ENCODE measurements at places on chromosomes 6 and 20.

GRCh38 chr20:40037511-40037910, 651.5 kb downstream of the MAFB start:
- no peak for DNase-seq

GRCh38 chr20:62595491-62595890, 46.8 kb upstream of the SLCO4A1 start:
- DNase-seq: no peak

DNA sequence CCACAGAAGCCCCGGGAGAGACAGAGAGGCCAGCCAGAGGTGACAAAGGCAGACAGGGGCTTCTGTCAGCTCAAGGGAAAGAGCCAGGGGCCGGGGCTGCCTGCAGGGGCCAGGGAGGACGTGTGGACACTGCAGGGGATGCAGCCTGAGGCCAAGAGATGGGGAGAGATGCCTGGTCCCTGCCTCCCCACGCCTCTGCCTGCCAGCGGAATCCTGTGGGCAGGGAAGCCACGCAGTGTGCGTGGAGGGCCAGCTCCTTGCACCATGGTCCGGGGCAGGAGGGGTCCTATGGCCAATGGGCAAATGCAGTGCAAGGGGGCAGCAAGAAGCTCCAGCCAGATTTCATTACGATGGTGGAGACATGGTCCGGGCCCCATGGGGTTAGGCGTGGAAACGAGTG, 224.9 kb downstream of the CDH4 start:
- DNase-seq: no peak

DNA sequence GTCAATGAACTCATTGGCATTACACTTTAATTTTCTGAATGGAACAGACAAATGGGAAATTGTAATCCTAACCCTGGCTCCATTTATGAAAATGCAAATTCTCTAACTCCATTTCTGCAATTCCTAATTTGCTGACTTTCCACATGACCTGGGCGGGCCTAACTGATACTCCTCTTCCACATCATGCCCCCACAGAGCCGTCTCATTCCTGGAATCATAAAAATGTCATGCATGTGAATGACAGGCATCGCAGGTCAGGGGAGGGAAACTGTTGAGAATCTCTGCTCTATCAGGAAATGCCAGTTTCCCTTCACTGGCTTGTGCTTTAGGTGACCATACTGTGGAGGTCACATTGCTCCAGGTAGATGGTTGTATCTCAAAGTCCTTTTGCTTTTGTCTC, 165.1 kb downstream of the ZNF217 start:
- no peak for DNase-seq

DNA sequence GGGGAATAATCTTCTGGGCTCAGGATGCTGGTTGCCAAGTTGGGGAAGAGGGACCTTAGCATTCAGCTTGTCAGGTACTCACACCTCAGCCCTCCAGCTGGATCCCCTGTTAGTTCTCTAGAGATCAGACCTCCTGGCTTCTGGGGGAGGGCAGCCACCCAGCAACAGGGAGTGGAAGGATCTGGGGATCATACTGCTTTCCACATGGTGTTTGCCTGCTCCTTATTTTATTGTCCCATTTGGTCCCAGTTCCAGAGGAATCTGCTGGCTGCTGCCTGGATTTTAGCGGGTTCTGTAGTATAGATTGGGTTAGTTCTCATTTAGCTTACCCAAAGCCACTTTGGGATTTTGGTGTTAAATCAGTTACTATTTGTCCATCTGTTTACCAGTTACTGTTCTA, 29.3 kb downstream of the KAT14 start:
- no peak for DNase-seq

GRCh38 chr6:170460641-170461040, 92.5 kb downstream of the PSMB1 start:
- no peak for DNase-seq

GRCh38 chr20:63117151-63117550, 98.8 kb downstream of the YTHDF1 start:
- no peak for DNase-seq

- DNase-seq: no peak
These were observed 5.3 kb upstream of the GUCA1B start for GRCh38 chr6:42200035-42200434.

- DNase-seq: no peak
These were observed 839 bp upstream of the HRH3 start for GRCh38 chr20:62220666-62221568.

- DNase-seq: peak; percentile 4
These were observed 171.1 kb downstream of the ADAT2 start for GRCh38 chr6:143279385-143279784.

GRCh38 chr6:44151348-44152108, 7.1 kb upstream of the CAPN11 start:
- DNase-seq: peak; percentile 82
